ENCODE measurements at places on chromosomes 3 and 15. TPM values are rescaled to one million over a fixed set of nuclear protein-coding genes. Genes with fewer than 3 reads are reported as not detected.

GRCh38 chr3:12716605-12717151, 42.4 kb downstream of the TMEM40 start:
- DNase-seq, result no peak

DNA sequence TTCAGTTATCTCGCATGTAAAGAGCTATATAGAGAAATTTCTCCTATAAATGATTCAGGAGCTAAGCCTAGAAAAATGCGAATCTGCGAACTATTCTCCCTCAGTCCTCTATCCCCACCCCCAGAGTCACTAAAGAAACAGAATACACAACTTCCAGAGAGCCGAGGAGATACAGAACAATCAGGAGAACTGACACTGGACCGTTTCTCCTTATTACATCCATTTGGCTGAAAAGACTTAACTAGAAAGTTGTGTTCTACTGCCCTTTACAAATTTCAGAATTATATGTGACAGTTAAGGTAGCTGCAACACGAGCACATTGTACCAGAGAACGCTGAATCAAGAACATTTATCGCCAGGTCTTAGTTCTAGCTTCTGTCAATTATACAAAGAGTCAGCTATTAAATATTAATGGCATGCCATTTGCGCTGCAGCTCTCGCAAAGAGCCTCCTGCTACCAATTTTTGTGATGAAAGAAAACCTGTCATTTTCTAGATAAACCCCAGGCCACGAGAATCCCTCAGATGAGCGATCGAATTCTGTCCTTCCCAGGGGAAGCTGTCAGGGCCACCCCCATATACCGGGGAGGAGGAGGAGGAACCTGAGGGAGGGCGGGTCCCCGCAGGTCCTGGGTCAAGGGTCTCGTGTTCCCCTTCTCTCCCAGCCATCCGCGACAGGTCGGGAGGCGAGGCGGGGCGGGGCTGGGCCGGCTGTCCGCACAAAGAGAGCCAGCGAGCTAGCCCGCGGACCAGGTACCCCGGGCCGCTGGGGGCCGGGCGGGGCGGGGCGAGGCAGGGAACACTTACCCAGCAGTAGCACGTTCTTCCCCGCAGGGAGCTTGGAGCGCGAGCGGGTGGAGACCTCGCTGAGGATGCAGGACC, 878 bp downstream of the DYNC1LI1 start:
- DNase-seq, result peak; percentile 76

- peak; percentile 60 for DNase-seq
These were observed 927 bp downstream of the SMAD6 start for GRCh38 chr15:66702787-66703539.

GRCh38 chr3:39808467-39809180, 785 bp upstream of the MYRIP start:
- DNase-seq, result peak; percentile 55

- DNase-seq, result no peak
These were observed 254.3 kb downstream of the CLSTN2 start for GRCh38 chr3:140189267-140189666.

- no peak for DNase-seq
These were observed 43.7 kb downstream of the CTDSPL start for GRCh38 chr3:37905346-37905745.

DNA sequence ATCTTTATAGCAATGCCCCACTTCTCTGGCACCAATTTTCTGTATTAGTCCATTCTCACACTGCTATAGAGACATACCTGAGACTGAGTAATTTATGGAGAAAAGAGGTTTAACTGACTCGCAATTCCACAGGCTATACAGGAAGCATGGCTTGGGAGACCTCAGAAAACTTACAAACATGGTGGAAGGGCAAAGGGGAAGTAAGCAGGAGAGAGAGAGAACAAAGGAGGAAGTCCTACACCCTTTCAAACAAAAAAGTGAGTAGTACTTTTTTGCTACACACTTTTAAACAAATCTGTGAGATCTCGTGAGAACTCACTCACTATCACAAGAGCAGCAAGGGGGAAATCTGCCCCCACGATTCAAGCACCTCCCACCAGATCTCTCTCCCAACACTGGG, 67.8 kb upstream of the ZBED2 start:
- DNase-seq, result no peak

Gene LRRC3B
- total RNA-seq, result not detected

DNA sequence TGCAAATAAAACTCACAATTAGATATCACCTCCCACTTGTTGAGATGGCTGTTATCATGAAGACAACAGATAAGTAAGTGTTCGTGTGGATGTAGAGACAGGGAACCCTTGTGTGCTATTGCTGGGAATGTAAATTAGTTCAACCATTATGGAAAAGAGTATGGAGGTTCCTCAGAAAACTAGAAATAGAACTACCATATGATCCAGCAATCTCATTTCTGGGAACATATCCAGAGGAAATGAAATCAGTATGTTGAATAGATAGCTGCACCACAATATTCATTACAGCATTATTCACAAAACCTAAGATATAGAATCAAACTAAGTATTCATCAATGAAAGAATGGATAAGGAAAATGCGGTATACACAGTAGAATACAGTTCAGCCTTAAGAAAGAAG, 418.7 kb upstream of the CNTN6 start:
- DNase-seq, result no peak

- DNase-seq, result no peak
These were observed 281.3 kb upstream of the LMCD1 start for GRCh38 chr3:8220291-8220690.

Gene PPP2R3A
- 23.9 TPM for total RNA-seq

Gene CORO2B
- total RNA-seq, result 14.1 TPM

- DNase-seq, result no peak
These were observed 6.2 kb upstream of the TIPARP start for GRCh38 chr3:156668073-156668763.

DNA sequence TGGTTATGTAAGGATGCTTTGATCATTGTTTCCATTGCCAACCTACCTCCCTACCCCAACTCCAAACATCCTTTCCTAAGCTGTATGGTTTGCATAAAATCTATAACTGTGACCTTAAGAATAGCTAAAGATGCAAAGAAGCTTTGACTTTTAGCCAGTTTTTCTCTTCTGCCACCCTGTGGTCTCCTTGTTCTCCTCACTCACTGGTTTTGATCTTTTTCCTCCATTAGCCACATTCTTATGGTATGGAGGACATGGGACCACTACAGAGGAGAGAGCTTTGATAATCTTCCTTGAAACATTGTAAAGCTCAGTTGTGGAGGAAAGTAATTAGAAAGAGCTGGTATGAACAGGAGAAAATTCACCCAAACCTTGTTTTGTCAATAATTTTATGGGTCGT, 115.9 kb downstream of the NEK11 start:
- peak; percentile 9 for DNase-seq

DNA sequence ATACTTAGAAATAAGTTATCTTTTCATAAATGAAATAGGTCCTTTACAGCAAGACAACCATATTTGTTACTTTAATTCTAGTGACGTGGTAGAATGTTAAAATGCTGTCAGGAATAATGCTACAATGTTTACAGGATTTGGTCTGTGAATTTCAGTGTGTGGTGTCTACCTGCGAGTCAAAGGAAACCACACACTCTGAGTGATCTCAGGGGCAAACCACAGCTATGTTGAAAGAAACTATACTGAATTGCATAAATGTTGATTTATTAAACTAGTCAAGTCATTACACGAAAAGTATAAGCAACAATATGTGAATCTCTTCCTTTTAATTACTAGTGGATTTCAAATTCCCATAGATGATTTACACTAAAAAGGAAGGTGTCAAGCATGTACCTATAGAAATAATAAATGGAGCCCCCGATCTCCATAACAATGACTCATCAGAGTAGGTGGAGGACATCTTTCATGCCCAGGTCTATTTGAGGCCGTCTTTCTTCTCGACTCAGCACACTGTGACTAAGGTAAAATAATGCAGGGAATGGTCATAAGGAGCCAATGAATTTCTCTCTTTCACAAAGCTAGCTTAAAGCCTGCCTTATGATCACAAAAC, 463.0 kb downstream of the ERC2 start:
- DNase-seq, result no peak

Gene GOLGA6L9
- total RNA-seq, result 1.8 TPM

- no peak for DNase-seq
These were observed 235.3 kb upstream of the GOLIM4 start for GRCh38 chr3:168330983-168331382.

Gene CLDN11
- 50.3 TPM for total RNA-seq

Gene SGO1
- total RNA-seq, result 0.88 TPM

- DNase-seq, result no peak
These were observed 130.0 kb upstream of the TJP1 start for GRCh38 chr15:29952225-29952624.

DNA sequence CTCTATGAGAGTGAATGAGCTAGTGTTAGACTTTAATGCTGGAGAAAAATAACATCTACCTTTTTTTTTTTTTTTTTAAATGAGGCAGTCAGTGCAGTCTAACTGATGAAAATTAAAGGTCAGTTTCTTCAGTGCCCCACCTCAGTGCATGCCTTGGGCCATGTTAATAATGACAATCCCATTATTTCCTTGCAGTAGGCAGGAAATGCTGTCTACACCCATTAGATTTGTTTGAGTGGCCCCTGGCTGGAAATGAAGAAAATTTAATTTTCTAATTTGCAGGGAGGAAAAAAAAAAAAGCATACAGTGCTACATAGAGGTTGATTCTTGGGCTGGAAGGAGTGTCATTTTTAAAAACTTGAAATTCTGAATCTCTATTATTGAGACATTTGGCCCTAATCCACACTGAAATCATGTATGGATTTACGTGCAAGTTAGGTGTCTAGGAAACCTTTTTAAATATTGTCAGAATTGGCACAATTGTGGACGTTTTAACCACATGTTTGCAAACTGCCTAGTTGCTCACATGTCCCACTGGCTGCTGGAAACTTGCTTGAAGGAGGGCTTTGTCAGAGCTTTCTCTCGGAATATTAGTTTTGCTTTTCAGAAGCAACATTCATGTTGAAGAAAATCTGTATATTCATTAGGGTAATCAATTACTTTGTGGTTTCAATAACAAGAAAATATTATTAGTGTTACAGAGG, 18.4 kb downstream of the FNDC3B start:
- no peak for DNase-seq

Gene NRG4
- not detected for total RNA-seq

Gene PARP16
- 6.5 TPM for total RNA-seq
